ENCODE measurements at places on chromosomes 5 and 9. TPM values are rescaled to one million over a fixed set of nuclear protein-coding genes. Genes with fewer than 3 reads are reported as not detected.

The SYNPO gene
- 6.8 TPM for total RNA-seq

The HAND1 gene
- 0.63 TPM for total RNA-seq

GRCh38 chr9:72205513-72205912, 56.3 kb downstream of the GDA start:
- no peak for DNase-seq

- no peak for DNase-seq
Observed at GRCh38 chr9:6924988-6925563, 167.3 kb downstream of the KDM4C start.

The PCDHB9 gene
- total RNA-seq, result 2.4 TPM

DNA sequence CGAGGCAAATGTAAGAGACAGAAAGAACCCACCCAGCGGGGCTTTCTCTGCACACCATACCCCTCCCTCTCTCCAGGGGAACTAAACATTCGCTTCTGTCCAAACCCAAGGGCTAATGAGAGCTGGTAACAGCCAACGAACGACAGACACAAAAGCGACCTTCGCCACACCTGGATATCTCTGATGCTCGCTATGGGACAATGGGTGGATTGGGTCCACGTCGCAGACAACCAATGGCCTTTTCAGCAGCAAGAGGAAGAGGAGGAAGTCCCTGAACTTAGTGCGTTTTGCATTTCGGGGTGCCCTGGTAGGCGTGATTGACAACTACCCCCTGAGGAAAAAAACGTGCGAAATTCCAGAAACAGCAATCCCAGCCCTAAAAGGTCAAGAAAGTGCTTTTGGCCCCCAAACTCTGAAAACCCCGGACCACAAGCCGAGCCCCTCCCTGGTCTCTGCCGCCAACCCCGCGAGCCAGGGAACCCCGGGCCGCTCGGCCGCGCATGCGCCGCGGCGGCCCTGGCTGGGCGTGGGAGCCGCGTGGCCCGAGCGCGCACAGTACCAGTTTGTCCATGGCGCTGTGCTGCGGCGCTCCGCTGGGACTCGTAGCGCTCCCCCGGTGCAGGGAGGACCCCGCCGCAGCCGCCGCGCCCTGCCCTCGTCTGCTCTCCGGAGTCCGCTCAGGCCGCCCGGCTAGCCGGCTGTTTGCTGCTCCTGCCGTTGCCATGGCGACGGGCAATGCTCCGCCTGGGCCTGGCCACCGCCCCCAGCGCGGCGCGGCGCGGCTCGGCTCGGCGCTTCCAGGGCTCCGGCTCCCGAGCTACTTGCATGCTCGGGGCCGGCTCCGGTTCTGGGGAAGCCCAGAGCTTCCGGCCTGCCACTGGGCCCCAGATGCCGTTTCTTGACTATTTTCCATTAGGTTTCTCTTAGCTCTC, 66.9 kb upstream of the DNAH5 start:
- DNase-seq, result peak; percentile 69

DNA sequence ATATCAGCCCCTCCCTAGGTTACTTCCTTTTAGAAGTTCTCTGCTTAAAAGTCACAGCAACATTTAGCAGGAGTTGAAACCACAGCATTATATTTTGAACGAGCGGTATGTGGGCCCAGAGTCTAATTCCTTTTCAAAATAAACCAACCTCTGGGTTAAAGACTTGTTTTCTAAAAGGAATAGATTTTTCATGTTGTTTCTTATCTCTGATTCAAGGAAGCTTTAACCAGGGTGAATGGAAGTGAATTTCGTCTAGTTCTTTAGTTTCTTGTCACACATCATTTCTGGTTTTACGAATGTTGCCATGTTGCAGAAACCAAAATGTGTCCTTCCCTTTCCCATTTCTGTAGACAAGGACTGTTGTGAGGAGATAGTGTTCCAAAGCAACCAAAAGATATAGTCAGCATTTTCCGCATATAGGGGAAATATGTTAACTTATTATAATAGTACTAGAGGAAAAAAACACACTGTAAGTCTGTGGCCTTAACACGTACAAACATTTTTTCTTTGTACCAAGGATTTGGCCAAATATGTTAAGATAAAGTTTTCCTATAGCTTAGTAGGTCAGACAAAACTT, 142.4 kb downstream of the PCSK5 start:
- DNase-seq, result no peak

DNA sequence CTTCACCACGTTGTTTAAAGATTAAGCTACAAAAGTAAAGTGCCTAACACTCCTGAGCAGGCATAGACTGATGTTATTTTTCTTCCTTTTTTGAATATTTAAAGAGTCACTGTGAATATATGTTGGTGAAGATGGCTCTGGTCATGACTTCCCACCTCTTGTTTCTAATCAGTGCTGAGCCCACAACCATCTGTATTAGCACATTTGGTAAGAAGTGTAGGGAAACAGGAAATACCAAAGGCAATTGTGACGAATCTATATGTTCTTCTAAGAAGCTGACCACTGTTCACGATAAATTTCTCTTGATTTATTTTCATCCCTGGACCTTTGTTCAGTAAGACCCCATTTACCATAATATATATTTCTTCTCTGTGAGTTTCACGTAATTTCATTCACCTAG, 108.3 kb upstream of the PCA3 start:
- DNase-seq, result no peak

DNA sequence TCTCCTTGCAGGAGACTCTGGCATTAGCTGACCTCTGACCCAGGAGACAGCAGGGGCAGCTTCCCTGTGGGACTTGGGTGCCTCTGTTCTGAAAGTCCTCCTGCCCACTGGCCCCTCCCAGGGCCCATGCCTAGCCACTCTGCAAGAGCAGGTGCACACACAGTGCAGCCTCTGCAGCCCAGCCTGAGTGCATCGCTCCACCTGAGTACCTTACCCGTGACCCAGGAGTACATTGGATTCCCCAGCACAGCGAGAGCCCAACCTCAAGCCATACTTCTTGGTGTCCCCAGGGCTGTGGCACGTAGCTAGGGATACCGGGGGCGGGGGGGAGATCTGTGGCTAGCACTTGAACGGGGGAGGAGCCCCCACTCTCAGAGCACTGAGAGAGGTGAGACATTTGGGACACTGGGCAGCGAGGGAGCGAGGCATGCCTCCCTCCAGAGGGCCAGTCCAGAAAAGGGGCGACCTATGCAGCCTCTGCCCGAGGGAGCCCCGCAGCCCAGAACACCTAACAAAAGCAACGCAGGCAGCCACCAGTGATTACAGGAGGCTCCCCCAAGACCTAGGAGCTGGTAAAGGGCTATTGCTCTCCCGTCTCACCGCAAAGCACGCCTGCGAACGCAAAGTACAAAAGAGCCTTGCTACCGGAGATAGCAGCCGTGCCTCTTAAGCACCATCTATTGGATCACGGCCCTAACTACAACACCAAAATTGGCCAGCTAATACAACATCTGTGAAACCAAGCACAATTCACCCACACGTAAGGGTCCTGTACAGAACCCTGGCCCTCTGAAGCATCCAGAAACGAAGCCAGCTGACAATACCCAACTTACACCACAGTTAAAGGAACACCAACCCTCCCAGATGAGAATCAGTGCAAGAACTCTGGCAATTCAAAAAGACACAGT, 826 bp upstream of the PRDM9 start:
- DNase-seq, result peak; percentile 7

DNA sequence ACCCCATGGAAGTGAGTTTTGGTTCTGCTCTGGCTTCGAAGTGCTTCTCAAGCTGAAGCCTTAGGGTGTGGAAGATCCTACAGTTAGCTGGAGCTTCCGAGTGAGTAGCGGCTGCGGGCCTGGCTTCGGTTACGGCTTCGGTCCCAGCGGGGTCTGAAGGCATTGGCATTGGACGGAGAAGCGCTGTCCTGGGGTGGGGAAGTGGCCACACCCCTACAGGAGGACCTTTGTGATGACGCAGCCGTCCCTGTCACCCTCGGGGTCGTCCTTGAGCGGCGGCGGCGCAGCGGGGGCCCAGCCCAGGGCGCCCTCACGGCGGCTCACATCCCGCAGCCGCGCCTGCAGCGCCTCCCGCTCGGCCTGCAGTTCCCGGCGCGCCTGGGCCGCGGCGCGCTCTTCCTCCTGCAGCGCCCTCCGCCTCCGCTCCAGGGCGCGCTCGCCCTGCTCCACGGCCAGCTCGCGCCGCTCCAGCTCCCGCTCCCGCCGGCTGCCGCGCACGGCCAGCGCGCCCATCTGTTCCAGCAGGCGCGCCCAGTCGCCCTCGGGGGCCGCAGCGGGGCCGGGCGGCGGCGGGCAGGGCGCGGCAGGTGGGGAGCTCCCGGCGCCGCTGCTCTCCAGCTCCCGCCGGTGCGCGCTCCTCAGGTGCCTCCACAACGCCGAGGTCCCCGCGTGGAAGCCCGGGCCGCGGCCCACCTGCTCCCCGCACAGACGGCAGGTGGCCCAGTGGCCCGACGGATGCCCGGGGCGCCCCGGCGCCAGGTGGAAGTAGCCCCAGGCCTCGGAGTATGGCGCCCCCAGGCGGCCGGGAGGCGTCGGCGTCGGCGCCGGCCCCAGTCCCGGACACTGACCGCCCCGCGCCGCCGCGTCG, 9.9 kb downstream of the ZBED3 start:
- DNase-seq, result no peak

- DNase-seq, result no peak
Observed at GRCh38 chr5:158429564-158429963, 570.6 kb upstream of the CLINT1 start.

The SV2C gene
- total RNA-seq, result 2.1 TPM

- DNase-seq, result no peak
Observed at GRCh38 chr9:36126016-36126730, 10.4 kb upstream of the GLIPR2 start.

DNA sequence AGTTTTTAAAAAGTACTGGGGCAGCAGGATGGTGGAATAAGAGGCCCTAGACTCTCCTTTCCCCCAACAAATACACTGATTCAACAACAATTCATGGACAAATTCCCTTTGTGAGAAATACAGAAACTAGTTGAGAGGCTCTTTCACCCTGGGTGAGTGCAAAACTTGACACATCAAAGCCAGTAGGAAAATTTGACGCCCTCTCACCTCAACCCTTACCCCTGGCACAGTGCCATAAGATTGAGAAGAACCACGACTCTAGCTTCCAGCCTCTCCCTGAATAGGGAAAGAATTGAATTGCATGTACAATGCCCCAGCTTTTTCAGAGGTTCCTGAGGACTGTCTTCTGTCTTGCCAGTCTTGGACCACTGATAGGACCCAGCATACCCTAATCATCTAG, 12.3 kb downstream of the KIF4B start:
- DNase-seq, result no peak

DNA sequence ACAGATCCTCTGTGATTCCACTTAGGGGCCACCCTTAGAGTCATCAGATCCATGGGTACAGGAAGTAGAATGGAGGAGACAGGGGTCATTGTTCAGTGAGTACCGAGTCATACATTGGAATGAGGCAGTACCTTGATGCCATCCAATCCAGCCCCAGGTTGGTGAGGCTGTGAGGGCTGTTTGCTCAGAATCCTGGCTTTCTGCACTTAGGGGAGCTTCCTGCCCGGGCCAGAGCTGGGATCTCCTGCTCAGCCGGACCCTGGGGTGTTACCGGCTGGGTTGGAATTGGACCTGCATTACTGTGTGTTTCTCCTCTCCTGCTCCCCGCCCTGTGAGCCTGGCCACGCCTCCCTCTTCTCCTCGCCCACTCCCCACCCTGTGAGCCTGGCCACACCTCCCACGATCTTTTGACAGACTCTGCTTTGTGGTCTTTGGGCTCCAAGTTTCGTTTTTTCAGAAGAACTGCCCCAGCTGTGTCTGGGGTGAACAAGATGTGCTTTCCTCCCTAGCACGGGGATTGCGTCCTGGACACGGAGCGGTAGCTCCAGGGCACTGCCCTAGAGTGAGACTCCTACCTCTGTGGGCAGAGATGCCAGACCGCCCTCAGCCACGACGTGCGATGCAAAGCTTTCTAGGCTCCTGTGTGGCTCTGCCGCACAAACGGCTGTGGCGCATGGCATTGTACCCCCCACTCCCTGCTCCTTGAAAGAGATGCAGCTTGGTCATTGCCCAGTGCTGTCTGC, 15.4 kb downstream of the TRAF2 start:
- no peak for DNase-seq

The GPR150 gene
- not detected for total RNA-seq

- DNase-seq, result no peak
Observed at GRCh38 chr5:126394211-126394788, 28.9 kb upstream of the GRAMD2B start.

The GNA14 gene
- 17.6 TPM for total RNA-seq

The SLC9A3 gene
- 2.1 TPM for total RNA-seq

The TNFSF15 gene
- 8.8 TPM for total RNA-seq

- DNase-seq, result no peak
Observed at GRCh38 chr5:9852671-9853070, 222.5 kb upstream of the TAS2R1 start.

The SHC3 gene
- 2.0 TPM for total RNA-seq

DNA sequence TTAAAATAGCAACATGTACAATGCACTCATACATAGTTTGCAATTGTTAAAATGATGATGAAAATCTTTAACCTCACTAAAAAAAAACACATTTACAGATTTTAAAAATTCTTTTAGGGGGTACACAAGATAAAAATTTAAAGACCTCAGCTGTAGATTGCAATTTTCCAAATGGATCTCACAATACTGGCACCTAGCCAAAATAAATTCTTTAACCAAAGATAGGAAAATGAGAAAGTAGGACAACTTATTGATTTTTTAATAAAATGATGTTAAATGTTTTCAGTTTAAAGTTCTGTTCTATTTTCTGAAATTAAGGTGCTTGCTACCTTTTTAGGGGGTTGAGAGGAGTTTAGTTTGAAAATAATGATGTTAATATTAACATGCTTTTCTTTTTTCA, 90.0 kb downstream of the PCSK1 start:
- no peak for DNase-seq

The MVB12B gene
- total RNA-seq, result 12.2 TPM

The IFNA13 gene
- total RNA-seq, result not detected

- DNase-seq, result no peak
Observed at GRCh38 chr9:21060919-21061561, 16.7 kb downstream of the IFNB1 start.

GRCh38 chr9:92887880-92888338, 10.1 kb upstream of the ZNF484 start:
- no peak for DNase-seq

The SOX30 gene
- total RNA-seq, result not detected

DNA sequence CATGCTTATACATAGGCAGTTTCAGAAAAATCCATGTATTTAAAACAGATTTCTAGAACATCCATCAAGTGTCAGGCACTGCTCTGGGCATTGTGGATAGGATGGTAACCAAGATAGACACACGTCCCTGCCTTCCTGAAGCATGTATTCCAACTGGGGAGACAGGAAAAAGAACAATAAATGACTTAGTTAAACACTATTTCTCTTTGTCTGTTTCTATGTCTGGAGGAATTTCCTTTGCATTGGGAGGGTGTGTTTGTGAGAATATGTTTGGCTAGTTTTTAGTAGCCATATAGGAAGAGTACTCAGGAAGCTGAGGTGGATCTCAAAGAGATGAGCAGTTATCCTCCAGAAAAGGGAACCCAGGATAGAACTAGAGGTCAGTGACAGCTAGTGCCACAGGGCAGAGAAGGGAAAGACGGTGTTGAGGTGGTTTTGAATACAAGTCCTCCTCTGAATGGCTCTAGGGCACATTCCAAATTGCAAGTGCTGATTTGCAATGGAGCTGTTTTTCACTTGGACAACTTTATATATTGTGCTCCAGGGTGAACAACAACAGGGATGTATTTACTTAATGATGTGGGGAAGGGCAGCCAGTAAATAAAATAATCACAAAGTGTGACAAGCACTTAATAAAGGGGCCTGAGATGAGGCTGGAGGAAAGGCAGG, 144.7 kb upstream of the SHB start:
- DNase-seq, result no peak

The UBE2QL1 gene
- total RNA-seq, result 0.48 TPM
